GM23338 (cell line): ENCODE measurements at places on chromosomes 1 and 21. TPM values are rescaled to one million over a fixed set of nuclear protein-coding genes. Genes with fewer than 3 reads are reported as not detected.
A peak's percentile ranks its signal among the peaks of the same experiment; 100 is the strongest.

DNA sequence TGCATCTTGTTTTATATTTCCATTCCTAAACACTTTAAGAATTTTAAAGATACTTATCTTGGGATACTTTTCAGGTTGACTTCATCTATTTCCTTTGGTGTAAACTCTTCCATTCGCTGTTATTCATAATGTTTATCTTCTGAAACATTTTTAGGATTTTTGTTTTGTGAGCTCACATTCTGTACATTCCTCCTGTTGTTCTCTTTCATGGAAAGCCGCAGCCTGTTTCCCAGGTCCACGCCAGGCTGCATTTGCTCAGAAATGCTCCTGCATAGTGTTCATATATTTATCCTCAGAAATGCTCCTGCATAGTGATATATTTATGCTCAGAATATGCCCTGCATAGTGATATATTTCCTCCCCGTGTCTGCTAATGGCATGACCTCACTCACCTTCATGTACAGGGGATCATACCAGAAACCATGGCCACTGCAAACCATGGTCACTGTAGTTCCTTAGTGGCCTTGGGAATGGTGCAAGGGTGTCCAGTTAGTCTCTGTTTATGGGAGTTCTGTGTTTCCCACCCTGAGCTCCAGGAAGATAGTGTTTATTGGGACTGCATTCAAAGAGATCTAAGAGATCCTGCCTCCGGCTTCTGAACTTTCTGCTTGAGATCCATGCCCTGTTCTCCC is 153.9 kb upstream of the GREM2 start:
- peak; percentile 41 for DNase-seq

GRCh38 chr1:77672374-77672773 is 10.1 kb downstream of the ZZZ3 start:
- DNase-seq: no peak

LORICRIN gene
- polyA plus RNA-seq: 0.23 and 0.24 TPM in 2 replicates

NBPF6 gene
- not detected in 2 replicates for polyA plus RNA-seq

OLIG2 gene
- polyA plus RNA-seq: 0.09 and 0.15 TPM in 2 replicates

GRCh38 chr21:41254090-41254700 is 62.4 kb upstream of the FAM3B start:
- no peak for DNase-seq

GRCh38 chr1:88751714-88752113 is 67.6 kb downstream of the PKN2 start:
- no peak for DNase-seq

GRCh38 chr1:157369808-157370521 is 182.3 kb downstream of the FCRL5 start:
- peak; percentile 85 for DNase-seq

TNFRSF18 gene
- 0.56 and 1.1 TPM in 2 replicates for polyA plus RNA-seq

GRCh38 chr1:80579055-80579454 is 1221.7 kb upstream of the ADGRL2 start:
- no peak for DNase-seq

DNA sequence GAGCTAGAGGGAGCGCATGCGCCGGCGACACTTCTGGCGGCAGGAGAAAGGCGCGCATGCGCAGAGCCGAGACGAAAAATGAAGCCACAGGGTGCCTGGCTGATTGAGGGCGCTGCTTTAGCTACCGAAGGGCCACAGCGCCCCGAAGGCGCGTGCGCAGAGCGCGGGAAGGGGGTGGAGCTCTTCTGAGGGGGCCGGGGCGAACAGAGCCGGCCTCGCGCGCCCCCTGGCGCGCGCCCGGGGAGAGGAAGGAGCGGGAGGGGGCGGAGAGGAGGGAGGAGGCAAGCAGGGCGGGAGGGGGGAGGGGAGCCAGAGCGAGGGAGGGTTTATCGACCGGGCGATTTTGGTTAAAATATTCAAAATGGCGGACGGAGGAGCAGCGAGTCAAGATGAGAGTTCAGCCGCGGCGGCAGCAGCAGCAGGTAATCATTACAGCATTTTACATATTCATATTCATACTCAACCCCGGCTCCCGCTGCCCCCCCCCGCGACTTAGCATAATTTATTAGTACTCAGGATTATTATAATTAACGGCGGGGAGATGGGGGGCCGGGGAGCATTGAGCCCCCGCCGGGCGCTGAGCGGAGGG is at the start of gene POU2F1:
Gene POU2F1 (plus strand): TSS at position 350 of the 589 bp plus-strand sequence. CDS start 12 bp downstream, at position 362.
- DNase-seq: peak; percentile 96

DNA sequence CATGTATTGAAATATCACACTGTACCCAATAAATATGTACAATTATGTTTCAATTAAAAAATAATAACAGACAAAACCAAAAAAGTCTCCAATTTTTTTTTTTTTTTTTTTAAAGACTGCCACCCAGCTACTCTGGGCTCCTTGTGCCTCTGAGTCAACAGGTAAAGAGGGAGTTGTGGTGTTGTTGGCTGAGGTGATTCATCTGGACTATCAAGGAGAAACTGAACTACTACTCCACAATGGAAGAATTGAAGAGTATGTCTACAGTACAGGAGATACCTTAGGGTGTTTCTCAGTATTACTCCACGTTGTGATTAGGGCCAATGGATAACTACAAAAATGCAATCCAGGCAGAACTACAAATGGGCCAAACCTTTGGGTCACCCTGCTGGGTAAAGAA is 67.9 kb downstream of the SCMH1 start:
- DNase-seq: no peak

DNA sequence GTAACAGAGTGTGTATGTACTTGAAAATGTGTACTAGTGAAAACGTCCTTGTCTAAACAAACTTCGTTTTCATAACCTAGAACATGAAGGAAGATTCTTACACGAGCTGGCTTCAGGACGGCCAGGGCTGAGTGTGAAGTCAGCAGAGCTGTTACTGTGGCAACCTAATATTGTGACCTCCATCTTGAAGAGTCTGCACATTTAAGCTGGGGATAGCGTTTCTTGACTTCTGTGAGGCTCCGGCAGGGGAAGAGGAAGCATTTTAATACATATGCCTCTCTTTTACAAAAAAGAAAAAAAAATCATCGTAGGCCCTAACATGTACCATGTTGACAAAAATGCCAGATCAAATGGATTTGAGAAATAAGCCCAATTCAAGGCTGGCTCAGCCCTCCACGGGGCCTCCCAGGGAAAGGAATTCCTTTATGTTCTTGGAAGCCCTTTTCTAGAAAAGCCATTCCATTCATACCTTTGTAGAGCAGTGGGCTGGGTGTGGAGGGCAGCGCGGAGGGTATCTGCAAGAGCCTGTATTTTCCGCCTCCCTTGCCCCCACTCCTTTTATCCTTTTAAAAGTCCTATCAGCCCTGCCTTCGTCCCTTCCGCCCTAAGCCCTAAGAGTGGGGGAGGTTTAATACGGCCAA is 51.1 kb downstream of the SIM2 start:
- DNase-seq: peak; percentile 98

DNA sequence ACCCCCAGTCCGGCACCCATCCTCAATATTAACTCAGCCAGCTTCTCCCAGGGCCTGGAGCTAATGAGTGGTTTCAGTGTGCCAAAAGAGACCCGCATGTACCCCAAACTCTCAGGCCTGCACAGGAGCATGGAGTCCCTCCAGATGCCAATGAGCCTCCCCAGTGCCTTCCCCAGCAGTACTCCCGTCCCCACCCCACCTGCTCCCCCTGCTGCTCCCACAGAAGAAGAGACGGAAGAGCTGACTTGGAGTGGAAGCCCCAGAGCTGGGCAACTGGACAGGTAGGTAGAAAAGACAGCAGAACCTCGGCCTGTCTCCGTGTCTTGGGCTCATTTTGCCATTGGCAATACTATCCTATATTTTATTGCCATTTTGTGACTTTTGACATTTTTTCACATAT is 45.4 kb upstream of the IPO9 start:
- peak; percentile 36 for DNase-seq

NOS1AP gene
- 5.8 and 6.6 TPM in 2 replicates for polyA plus RNA-seq

DNA sequence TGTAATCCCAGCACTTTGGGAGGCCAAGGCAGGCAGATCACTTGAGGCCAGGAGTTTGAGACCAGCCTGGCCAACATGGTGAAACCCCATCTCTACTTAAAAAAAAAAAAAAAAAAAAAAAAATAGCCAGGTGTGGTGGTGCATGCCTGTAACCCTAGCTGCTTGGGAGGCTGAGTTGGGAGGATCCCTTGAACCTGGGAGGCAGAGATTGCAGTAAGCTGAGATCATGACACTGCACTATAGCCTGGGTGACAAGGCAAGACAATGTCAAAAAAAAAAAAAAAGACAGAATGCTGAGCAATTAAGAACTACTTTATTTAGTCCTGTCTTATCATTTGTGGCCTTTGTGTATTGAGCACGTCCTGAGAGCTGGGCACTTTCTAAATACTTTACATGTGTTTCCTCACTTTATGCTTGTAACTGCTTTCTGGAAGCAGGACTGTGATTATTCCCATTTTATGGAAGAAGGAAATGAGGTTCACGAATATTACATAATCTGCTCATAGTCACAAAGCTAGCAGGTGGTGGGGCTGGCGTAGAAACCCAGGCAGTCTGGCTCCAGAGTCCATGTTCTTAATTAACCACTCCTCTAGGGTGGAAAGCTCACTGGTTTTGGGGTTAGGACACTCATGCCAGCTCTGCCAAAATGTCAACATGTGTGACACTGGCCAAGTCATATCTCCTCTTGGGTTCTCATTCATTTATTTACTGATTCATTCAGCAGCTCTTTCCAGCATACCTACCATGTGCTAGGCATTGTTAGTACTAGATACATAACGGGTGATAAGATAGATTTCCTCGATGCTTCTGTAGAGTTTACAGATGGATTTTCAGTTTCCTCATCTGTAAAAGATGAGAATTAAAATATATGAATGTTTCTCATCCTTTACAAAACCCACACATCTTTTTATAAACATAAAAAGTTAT is 57.7 kb downstream of the DDR2 start:
- DNase-seq: no peak

KIF26B gene
- 0.03 and 0.28 TPM in 2 replicates for polyA plus RNA-seq

GRCh38 chr1:246533371-246533905 is 26.4 kb upstream of the SMYD3 start:
- DNase-seq: no peak

- DNase-seq: no peak
These were observed 10.4 kb upstream of the AHCYL1 start for GRCh38 chr1:109974191-109974590.

- no peak for DNase-seq
These were observed 42.7 kb downstream of the SLC45A1 start for GRCh38 chr1:8360493-8361197.

TMEM240 gene
- polyA plus RNA-seq: 1.8 and 1.9 TPM in 2 replicates

DNA sequence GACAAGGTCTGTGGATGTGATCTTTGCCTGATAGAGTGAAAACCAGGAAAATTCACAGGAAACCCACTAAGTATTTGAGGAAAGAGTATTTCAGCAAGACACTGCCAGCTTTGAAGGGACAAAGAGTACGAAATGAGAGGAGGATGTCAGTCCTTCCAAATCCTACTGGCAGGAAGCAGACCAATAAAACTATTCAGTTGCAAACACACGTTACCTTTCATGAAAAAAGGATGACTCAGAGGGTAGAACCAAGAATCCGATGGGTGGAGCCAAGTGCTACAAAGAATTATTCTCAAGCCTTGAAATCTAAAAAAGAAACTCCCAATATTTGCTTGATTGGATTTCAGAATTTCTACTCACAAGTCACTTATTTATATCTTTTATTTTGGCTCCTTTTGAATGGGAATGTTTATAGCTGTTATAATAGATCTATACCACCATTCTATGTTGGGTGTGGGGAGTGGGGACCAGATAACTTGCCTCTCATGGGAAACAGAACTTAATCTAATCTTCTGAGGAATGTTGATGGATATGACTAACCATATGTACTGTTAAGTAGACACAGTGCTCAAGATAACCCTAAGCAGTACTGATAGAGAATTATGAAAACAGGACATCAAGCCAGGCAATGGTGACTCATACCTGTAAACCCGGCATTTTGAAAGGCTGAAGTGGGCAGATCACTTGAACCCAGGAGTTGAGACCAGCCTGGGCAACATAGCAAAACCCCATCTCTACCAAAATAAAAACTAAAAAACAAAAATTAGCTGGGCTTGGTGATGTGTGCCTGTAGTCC is 19.3 kb upstream of the HEATR1 start:
- DNase-seq: no peak

DNA sequence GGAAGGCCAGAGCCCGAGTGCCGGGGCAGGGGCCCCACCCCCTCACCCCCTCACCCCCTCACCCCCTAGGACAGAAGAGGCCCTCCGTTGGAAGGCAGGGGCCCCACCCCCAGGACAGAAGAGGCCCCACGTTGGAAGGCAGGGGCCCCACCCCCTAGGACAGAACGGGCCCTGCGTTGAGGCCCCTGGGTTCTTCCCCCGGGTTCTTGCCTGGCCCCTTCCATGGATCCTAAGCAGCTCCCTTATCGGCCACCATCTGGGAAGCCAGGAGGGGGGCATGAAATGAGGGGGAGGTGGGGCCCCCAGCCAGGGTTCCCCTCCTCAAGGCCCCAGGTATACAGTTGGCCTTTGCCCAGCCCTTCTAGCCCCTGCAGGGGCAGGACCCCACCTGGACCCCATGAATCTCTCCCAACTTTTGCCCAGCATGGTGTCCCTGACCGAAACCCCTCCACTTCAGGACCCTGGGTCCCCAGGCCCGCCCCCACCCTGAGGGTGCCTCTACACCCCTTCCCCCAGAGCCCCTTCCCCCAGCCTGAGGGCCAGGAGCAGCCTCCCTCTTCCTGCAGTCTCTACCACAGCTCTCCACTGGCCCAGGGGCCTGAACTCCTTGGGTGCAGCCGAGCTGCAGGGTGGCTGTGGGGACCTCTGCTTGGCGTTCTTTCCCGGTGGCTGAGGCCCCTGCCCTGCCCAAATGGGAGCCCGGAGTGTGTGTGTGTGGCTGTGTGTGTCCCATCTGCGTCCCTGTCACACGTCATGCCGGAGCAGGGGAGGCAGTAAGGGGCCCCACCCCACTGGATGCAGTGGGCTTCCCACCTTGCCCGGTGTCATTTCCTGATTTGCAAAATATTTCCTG is 4.3 kb upstream of the VWA1 start:
- DNase-seq: no peak

SPAG17 gene
- 1.0 and 1.9 TPM in 2 replicates for polyA plus RNA-seq

DNA sequence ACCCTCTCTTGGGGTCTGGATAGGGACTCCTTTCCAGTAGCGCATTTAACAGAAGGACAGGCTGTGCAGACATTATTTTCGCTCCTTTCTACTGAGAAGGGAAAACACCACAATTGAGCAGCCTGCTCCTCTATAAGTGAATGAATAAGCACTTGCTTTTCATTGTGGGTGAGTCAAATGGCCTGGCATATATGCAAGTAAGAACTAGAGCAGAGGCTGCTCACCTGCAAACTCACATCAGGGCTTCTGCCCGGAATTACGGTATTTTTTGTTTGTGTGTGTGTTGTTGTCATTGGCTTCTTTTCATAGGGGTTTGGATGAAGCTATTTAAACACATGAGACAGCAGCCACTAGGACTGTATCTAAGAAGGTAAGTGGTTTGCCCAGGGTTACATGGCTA is 200.1 kb upstream of the CAMK1G start:
- no peak for DNase-seq

DNA sequence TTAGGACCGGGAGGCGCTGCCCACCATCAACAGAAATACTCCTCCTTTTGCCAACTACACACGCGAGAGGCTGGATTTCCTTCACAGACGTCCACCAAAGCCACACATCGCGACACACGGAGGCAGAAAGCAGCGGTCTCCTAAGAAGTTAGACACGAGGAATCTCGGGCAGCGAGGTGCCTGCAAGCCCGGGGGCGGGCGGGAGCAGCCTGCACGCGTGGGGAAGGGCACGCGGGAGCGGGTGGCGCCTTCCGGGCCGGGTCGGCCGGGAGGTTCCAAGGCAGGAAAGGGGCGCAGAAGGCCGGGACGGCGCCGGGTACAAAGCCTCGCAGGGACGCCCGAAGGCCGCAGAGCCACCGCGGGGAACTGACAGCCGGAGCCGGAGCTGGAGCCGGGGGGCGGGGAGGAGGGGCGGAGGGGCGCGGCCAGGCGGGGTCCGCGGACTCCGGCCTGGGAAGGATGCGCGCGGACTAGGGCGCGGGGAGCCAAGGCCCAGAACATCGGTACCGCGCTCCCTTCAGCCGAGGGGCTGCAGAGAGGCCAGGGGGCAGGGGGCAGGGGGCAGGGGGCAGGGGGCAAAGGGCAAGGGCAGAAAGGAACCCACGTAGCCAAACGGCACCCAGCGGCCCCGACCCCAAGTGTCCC is 722 bp downstream of the NPHP4 start:
- peak; percentile 72 for DNase-seq
